ENCODE measurements at places on chromosomes 3 and 15. TPM values are rescaled to one million over a fixed set of nuclear protein-coding genes. Genes with fewer than 3 reads are reported as not detected.

The GOLGA6D gene
- not detected for total RNA-seq

The ITIH1 gene
- not detected for total RNA-seq

The DAZL gene
- total RNA-seq = not detected

The FRMD4B gene
- total RNA-seq = 2.6 TPM

The SCN5A gene
- total RNA-seq = 0.59 TPM

The RBSN gene
- total RNA-seq = 9.6 TPM

DNA sequence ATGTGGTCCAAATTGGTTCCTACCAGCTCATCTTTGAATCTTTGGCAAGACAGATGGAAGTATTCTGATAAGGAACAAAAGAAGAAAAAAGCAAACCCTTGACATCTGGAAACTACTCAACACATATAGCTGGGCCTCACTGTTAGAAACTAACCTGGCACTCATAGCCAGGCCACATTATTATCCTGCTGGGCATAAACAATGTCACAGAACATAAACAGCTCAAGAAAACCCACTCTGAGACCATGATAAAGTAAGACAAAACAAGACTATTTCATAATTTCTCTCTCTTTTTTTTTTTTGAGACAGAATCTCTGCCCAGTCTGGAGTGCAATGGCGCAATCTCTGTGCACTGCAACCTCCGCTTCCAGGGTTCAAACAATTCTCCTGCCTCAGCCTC is 1093.2 kb downstream of the FHIT start:
- DNase-seq = no peak

- peak; percentile 9 for DNase-seq
Observed at GRCh38 chr15:52559022-52559421, 9.8 kb downstream of the ARPP19 start.

DNA sequence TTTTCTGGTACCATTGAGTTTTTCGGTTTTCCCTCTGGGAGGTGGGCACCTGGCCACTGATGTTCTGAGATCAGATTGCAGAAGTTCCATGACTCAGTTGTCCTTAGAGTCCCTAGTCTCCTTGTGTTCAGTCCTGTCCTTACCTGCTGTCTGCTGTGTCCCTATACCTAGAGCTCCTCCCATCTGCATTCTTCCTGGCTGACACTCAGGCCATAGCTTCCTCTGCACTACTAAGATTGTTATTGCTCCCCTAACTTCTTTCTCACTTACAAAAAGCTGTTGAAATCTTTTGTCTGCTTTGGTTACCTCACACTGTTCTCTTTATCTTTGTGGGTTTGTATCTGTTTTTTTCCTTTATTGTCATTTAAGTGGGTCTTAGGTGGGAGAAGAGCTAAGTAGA is 13.2 kb downstream of the USP3 start:
- DNase-seq = no peak

DNA sequence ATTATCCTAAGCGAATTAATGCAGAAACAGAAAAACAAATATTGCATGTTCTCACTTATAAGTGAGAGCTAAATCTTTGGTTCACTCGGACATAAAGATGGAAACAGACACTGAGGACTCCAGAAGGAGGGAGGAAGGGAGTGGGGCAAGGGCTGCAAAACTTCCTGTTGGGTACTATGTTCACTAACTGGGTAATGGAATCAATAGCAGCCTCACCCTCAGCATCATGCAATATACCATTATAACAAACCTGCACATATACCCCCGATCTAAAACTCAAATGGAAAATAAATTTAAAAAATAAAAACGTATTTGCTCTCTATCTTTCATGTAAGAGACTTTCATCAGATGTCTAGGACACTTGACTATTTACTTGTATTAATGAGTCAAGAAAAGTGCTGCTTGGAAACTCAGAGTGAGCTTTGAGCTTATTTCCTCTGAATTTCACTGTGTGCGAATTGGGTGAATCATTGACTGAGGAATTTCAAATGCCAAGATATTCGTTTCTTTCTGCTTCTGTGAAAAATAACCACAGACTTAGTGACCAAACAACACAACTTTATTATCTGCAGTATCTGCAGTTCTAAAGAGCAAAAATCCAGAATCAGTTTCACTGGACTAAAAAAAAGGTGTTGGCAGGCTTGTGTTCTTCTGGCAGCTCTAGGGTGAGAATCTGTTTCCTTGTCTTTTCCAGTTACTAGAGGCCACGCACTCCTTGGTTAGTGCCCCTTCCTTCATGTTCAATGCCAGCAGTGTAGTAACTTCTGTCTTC is 18.4 kb downstream of the TM4SF18 start:
- DNase-seq = peak; percentile 83

DNA sequence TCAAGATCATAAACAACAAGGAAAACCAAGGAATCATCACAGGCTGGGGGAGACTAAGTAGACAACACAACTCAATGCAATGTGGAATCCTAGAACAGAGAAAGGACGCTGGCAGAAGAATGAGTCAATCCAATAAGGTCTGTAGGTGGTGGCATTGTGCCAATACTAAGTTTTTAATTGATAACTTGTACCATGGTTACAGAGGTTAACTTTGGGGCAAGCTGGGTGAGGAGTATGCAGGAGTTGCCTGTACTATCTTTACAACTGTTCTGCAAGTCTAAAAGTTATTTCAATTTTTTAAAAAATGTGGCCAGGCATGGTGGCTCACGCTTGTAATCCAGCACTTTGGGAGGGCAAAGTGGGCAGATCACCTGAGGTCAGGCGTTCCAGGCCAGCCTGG is 46.2 kb downstream of the RORA start:
- DNase-seq = peak; percentile 14

DNA sequence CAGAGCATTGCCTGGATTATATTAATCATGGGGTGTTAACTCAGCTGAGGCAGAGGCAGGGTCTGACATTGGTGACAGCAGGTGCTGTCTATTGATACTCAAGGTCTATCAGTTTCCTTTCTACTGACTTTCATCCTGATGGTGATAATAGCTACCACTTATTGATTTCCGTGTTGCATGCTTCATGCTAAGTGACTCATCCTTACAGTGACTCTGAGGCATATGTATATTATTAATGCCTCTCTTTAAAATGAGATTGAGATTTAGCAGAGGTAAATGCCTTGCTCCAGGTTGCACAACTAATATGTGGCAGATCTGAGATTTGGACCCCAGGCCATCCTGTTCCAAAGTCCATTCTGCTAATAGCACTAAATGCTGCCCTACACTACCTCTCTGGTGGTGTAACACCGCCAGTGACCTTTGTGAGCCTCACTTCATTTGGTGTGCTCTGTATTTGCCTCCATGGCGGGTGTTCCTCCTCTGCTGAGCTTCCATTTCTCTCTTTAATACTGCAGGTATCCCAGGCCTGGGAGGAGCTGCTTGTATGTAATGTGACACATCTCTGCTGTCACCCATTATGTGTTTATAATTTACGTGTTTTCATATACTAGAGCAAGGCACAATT is 50.4 kb downstream of the GPR171 start:
- DNase-seq = no peak

- peak; percentile 27 for DNase-seq
Observed at GRCh38 chr15:83449937-83450506, 2.9 kb downstream of the SH3GL3 start.

GRCh38 chr3:149203758-149204157 is 17.9 kb downstream of the CP start:
- no peak for DNase-seq

DNA sequence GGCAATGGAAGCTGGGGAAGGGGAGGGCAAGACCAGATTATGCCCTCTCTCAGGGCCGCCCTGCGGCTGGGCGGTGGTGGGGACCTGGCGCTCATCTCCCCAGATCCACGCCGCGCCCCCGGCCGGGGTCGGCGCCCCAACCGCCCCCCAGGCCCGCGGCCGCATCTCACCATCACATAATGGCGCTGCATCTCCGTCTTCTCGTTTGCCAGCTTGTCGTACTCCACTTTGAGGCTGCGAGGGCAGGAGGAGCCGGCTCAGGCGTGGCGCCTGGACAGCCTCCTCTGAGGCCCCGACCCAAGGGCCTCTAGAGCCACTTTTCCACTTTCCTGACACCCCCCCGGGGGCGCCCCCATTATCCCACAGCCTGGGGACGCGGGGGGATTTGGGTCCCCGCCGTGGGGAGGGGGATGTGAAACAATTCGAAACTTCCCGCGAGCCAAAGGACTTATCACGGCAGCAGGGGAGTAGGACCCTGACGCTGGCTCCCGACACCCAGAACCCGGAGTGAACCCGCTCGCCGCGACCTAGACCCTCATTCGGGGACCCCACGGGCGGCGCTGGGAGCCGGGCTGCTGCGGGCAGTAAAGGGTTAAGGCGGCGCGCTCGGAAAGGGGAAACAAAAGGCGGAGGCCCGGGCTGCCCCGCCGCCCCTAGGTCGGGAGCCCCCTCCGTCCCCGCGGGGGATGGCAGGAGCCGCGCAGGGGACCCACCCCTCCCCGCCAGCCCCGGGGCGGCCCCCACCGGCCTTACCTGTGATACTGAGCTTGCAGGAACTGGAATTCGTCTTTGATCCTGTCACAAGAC is 2.1 kb downstream of the TLE3 start:
- no peak for DNase-seq

- DNase-seq = peak; percentile 89
Observed at GRCh38 chr15:59232476-59232875, 25.8 kb downstream of the LDHAL6B start.

- DNase-seq = peak; percentile 22
Observed at GRCh38 chr3:182818296-182818978, 25.1 kb downstream of the ATP11B start.

GRCh38 chr3:63386568-63386967 is 108.5 kb downstream of the SYNPR start:
- peak; percentile 42 for DNase-seq

DNA sequence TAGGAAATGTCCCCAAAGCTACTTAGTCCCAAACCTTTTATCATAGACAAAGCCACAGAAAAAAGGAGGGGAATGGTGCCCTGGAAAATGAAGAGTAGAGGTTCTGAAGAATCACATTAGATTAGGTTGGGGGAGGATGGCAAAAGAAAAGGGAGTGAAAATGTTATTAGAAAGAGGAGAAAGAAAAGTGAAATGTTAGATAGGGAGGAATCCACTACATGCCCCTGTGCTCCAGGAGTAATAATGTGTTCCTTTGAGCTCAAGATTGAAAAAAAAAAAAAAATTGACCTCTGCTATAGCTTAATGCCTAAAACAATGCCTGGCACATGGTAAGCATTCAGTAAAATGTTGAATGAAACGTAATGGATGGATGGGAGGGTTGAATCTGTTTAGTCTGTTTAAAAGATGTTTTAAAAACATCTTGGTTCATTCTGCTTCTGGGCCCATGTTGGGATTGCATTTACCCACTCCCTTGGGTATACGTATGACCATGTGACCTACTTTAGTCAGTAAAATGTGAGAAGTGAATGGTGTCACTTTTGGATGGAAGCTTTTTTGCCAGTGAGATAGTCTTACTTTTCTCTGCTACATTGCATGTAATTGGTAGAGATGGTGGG is 19.0 kb downstream of the MAPK6 start:
- no peak for DNase-seq

GRCh38 chr3:191123231-191123630 is 75.8 kb upstream of the OSTN start:
- no peak for DNase-seq

GRCh38 chr3:58392181-58392580 is 41.5 kb downstream of the PDHB start:
- no peak for DNase-seq

DNA sequence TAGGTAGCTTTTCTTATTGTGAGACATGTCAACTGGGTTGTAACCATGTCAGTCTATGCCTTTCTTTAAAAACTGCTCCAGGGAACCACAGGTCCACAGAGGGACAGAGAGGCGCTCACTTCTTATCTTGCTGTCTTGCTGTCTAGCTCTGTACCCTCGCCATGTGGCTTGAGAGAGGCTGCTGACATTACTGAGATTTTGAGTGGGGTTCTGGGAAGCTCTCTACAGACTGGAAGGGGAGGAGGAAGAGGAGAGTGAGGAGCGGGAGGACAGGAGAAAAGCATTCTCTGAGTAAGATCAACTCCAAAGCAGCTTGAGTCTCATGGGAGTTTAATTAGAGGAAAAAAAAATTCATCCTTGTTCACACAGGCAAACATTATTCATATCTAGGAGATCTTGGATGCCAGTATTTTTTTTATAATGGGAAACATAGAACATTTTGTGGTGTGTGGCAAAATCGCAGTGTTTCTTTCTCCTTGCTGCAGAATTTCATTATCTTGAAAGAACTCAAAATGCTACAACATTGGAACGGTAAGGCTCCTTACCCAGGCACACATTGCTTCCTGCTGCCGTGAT is 1037.0 kb upstream of the NR2F2 start:
- DNase-seq = no peak
